ENCODE measurements at places on chromosomes 13 and 19.

- DNase-seq = no peak
Measured at GRCh38 chr19:35043906-35044305, 2.4 kb downstream of the HPN start.

DNA sequence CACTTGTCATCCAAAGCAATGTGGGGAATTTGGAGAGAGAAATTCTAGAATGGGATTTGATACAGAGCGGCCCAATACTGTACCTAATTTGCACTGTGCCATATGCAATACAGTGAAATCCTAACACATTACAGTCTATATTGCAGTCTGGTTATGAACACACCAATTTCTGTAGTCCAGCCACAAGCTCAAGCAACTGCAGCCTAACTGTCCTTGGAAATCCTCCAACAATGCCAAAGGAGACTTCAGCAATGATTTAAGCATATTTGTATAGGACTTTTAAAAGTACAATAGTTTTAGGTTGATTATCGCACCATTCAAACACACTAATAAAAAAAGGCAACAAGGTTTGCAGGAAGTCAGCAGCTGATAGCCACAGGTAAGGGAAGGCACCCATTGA, 17.3 kb downstream of the DIAPH3 start:
- DNase-seq = no peak

- no peak for DNase-seq
Measured at GRCh38 chr13:89845874-89846273, 1501.6 kb upstream of the MIR17HG start.

DNA sequence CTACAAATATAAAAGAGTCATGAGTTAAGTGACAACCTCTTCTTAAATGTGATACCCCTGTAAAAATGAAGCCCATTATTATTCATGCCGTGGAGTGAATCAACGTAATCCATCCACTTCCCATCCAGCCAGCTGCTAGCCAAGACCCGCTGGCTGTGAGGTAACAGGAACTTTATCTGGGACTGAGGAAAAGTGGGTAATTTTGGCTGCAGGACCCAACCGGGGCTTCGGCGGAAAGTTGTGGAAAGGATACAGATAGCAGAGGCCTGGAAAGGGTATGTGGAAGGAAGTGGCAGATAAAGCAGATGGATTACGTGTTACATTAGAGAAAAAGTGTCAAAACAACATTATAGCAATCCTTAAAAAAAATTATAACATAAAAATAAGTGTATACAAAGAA, 48.3 kb downstream of the SLC7A1 start:
- no peak for DNase-seq

DNA sequence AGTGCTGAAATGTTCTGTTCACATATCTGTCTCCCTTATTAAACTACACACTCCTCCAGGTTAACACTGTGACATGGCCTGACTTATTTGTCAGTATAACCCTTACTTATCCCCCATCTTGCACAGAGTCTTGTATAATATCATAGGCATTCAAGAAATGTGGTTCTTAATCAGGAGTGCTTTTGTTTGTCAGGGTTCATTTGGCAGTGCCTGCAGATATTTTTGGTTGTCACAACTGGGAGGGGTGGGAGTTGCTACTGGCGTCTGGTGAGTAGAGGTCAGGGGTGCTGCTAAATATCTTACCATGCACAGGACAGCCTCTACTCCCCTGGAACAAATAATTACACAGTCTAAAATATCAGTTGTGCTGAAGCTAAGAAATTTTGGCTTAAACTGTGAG, 20.4 kb upstream of the OBI1 start:
- no peak for DNase-seq

- no peak for DNase-seq
Measured at GRCh38 chr19:32416749-32417456, 11.3 kb downstream of the DPY19L3 start.

GRCh38 chr13:80844164-80844563, 503.2 kb upstream of the SPRY2 start:
- DNase-seq = no peak
